Cortex of kidney (tissue), 1 donor: ENCODE measurements at places on chromosomes 6 and 20.

- DNase-seq = no peak
Observed at GRCh38 chr20:58751979-58752378, 59.4 kb downstream of the NPEPL1 start.

GRCh38 chr6:5130135-5130866 lies 45.2 kb downstream of the PPP1R3G start:
- DNase-seq = no peak

DNA sequence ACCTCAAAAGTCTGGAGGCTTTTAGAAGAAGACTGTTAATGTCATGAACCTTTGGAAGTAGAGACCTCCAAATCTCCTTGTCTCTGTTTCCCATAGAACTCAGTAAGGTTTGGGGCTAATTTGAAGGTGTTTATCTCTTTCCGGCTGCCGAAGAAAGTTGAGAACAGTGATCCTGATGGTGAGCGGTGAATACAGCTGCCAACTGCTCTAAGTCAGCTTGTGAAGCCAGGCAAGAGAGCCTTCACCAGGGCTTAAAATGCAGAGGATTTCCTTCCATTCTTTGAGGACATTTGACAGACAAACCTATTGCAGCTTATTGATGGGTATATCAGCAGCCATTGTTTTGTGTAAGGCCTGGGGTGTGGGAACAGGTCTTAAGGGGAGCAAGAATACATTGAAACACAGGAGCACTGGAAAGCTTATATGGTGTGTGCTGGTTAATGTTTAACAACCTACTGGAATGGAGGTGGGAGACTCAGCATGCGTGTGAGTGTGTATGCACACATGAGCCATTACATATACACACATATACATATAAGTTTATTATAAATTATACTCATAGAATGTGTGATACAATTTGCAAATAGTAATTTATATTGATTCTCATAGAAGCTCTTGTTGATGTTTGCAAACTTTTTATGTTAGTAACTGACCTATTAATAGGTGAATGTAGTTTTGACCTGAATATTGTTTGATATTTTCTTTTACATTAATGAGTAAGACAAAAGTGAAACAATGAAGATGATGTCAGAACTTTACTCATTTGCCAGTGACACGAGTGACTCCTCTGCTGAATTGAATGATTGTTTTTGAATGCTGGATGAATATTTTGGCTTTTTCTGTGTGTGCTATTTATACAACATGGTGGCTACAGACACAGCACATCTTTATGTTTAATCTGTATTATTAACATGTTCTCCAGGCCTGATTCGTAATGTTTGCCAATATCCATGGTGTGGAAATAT lies 18.1 kb downstream of the PLEKHG1 start:
- DNase-seq = no peak

DNA sequence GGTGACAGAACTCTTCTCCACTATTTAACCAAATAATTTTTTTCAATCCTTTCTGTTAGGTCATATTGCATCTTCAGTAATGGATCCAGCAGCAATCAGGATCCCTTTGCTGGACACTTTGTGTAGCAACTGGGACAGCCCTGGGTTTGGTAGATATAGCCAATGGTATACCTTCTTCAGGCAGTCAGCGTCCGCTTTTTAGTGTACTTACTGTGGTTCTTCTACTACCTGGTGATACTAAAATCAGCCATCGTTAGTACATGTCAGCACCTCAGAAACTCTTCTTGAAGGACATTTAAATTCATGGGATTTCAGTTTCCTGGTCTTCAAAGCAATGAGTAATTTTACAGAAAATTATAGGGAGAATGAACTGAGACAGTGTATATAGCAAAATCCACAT lies 93.5 kb downstream of the ADGRG6 start:
- DNase-seq = no peak

- DNase-seq = no peak
Observed at GRCh38 chr6:146819596-146820320, 221.0 kb downstream of the ADGB start.

- DNase-seq = no peak
Observed at GRCh38 chr6:44074439-44074812, 52.8 kb downstream of the MRPL14 start.

DNA sequence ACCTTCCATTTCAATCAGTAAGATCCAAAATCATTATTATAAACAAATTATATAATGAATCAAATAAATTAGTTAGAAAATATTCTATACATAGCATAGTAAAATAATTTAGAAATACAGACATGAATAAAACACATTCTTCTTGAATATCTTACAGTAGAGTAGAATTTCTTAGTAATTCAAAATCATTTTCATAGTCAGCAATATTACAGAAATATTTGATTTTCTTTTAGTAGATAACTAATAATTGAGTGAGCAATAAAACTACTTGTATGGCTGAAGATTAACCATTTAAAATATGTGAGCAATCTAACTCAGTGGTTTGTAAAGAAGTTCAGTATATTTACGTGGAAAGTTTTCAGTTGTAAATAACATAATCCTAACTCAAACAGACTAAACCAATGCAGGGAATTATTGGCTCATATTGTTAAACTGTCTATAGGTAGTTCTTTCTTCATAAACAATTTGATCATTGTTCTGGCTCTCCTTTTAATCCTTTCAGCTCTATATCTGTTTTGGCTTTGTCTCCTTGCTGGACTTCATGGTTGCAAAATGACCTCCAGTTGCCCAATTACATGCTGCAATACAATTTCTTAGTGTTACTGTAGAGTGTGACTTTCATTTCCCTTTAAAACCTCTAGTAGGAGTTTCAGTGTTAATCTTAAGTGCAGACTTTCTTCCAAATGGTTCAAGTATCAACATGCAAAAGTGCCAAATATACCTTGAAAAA lies 307.5 kb downstream of the EYS start:
- DNase-seq = no peak

DNA sequence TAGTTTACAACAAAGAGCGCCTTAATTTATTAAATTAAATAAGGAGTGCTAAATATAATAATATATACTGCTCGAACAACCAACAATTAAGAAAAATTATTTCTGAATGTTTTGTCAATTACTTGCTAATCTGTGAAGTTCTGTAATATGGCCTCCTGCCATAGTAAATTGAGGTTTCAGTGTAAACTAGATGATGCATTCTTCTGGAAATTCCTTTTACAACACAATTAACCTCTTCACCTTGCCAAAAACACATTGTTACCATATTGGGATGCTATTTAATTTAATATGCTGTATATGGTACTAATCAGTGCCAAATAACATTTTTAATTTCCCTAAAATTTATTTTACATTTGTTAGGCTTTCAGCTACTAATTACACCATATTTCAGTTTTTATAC lies 808.4 kb upstream of the CITED2 start:
- DNase-seq = no peak

DNA sequence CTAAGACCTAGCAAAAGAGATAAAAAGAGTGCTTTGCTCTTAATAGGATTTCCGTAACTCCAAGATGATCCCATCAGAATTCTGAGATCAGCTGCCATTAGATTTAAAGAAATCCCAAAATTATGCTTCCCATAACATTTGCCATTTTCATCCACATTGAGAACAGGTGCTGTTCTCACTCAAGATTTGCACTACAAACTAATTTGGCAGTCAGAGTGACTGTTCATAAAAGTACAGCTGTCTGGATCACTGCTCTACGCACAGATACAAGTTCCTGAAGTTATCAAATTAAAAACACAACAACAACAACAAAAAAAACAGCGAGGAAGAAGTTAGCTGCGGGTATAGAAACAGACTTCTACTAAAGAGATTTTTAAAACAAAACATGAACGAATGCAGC lies 58.1 kb downstream of the ASCC3 start:
- DNase-seq = no peak

DNA sequence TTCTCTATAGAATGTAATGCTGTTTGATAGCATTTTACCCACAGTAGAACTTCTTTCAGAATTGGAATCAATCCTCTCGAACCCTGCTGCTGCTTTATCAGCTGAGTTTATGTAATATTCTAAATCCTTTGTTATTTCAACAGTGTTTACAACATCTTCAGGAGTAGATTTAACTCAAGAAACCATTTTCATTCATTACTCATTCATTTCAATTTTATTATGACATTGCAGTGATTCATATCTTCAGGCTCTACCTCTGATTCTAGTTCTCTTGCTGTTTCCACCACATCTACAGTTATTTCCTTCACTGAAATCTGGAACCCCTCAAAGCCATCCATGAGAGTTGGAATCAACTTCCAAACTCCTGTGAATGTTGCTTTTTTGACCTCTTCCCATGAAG lies 93.7 kb downstream of the ZFAND3 start:
- DNase-seq = no peak

DNA sequence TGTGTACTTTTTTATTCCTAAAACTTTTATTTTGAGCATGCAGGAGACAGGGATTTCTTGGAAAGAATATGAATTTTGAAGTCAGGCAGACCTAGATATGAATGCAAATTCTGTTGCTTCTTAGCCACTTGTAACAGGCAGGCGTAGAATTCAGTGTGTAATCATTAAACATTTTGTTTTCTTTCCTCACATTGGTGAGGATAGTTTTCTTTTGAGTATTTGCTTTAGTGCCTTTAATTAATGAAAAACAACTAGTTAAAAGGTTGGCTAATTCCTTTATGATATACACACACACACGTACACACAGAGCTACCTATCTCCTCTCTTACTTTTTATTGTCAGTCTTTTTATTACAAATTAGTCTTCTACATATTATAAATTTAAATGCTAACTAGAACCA lies 342.3 kb downstream of the CDKAL1 start:
- no peak for DNase-seq

GRCh38 chr20:57869951-57870315 lies 160.1 kb upstream of the PMEPA1 start:
- DNase-seq = no peak

DNA sequence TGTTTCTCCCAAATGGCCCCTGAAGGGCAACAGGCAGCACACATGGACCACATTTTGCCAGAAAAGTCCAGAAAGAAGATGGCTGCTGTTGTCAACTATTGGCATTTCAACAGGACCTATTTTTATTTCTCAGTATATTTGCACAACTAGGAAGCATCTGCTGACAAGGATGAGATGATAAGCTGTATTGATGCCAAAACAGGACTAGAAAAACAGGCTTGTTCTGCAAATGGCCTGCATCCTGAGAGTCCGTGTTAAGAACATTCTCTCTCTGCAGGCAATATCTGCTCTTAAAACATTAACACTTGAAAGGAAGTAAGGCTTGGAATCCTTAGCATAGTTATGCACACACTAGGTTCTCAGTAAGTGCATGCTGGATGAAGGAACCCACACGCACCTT lies 283.7 kb downstream of the ESR1 start:
- DNase-seq = no peak

GRCh38 chr6:163764565-163764964 lies 350.0 kb downstream of the QKI start:
- DNase-seq = no peak

- DNase-seq = no peak
Observed at GRCh38 chr6:25441663-25442270, 162.6 kb downstream of the CARMIL1 start.

- DNase-seq = no peak
Observed at GRCh38 chr20:533526-533925, 10.1 kb downstream of the CSNK2A1 start.
